ENCODE measurements at places on chromosomes 6 and 20.

GRCh38 chr6:152435816-152436215 lies 201.3 kb downstream of the SYNE1 start:
- no peak for DNase-seq

GRCh38 chr6:37930288-37930971 lies 110.9 kb downstream of the ZFAND3 start:
- no peak for DNase-seq

DNA sequence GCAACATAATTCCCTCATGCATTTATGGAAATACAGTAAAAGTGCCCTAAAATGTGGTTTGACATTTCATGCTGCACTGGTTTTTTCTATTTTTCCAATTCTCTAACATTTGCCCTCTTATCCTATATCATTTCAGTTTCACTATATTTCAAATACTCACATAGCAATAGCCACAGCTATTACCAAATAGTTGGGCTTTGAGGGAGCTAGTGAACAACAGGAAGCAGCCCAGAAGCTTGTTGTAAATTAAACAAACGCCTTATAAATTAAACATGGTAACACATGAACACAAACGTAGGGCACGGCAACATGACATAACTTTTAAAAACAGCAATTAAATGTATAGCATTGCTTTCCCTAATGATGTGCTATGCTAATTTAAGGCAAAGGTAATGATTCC lies 469.0 kb downstream of the CDC5L start:
- no peak for DNase-seq

DNA sequence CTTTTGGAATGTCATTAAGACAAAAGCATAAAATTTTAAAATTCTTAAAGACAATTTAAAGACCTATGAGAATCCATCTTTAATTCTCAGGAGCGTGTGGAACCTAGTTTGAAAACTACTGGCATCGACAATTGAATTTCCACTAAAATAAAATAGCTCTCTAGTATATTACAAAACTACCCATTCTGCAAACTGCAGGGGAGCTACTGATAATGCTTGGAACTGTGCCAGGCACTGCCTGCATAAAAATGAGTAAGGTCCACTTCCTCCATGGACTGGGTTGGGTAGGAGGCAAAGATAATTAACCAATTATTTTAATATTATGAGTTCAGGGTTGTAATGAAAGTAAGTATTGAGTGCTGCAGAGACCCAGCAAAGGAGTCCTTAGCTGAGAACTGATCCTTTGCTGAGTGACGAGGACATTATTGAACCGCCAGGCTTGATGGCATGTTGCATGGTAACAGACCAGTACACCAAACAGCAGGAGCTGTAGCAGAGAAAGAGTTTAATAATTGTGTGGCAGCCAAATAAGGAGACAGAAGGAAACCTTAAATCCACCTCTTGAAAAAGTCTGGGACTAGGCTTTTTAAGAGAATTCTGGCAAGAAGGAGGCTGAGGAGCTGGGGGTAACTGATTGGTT lies 261.3 kb downstream of the ESR1 start:
- DNase-seq, result no peak

- no peak for DNase-seq
Measured at GRCh38 chr6:82057846-82058554, 189.5 kb downstream of the IBTK start.

DNA sequence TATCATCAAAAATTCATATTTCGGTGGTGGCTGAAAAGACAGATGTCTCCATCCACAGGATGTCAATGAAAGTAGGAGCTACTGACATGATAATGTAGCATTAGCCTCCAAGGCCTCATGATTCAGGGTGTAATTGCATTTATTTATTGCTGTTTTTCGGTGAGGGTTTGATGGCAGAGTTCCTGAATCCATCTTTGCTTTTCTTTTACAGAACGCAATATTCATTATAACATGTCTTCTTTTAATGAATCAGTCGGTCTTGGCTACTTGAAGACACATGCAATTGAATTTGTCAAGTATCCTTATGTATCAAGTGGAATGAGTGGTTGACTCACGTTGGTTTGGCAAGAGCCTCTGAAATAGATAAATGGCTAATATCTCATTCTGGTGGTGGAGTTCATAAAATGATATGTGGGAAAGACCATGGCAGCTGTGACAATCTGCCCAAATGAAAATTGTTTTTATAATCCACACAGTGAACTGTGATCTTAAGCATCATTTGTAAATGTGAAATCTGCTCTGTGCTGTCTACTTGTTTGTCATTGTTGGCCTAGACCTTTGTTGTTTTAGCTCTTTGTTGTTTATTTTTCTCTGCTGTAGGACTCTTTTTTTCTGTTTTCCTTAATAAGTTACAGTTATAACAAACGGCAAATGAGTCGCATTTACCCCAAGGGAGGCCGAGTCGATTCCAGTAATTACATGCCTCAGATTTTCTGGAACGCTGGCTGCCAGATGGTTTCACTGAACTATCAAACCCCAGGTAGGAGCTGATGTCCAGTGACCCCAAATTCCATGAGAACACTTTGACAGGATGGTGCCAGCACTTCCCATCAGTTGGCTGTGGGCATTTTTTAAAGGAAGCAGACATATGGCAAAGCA lies 105.7 kb upstream of the LAMP5 start:
- DNase-seq, result no peak

DNA sequence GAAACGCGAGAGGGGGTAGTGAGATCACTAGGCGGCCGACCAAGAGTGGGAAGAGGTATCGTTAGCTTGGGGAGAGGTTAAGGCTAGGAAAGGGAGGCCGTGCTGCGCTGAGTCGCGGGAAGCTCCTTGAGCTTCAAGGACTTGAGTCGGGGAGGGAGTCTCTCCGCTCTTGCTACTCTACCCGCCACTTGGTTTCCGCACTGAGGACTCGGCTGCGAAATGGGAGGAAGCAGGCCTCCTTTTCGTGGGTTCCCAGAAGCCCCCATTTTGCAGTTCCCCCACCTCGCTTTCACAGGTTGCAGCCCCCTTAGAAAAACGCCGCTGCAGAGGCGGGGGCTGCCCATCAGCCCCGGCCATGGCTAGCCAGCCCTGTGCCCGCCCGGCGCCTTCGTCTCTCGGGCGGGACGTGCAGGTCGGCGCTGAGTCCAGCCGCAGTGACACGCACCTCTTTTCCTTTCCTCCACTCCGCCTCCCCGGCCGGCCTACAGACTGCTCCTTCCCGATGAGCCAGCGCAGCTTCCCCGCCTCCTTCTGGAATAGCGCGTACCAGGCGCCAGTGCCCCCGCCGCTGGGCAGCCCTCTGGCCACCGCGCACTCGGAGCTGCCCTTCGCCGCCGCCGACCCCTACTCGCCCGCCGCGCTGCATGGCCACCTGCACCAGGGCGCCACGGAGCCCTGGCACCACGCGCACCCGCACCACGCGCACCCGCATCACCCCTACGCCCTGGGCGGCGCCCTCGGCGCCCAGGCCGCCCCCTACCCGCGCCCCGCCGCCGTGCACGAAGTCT lies 4.9 kb downstream of the VGLL2 start:
- DNase-seq, result no peak

DNA sequence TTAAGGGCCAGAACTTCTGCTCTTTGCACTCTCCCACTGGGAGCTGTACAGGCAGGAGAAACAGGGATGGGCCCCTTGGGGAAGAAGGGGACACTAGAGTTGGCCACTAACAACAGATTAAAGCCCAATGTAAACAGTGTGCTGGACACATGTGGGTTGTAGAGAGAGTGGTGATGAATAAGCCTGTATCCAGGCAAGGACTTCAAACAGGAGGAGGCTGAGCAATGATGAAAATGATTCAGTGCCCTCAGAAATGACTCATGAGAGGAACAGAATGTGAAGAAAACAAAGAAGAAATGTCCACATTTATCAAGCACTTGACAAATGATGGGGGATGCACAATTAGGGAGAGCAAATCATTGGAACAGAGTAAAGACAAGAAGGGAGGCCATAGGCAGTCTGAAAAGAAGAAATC lies 242.3 kb downstream of the TBX18 start:
- no peak for DNase-seq

DNA sequence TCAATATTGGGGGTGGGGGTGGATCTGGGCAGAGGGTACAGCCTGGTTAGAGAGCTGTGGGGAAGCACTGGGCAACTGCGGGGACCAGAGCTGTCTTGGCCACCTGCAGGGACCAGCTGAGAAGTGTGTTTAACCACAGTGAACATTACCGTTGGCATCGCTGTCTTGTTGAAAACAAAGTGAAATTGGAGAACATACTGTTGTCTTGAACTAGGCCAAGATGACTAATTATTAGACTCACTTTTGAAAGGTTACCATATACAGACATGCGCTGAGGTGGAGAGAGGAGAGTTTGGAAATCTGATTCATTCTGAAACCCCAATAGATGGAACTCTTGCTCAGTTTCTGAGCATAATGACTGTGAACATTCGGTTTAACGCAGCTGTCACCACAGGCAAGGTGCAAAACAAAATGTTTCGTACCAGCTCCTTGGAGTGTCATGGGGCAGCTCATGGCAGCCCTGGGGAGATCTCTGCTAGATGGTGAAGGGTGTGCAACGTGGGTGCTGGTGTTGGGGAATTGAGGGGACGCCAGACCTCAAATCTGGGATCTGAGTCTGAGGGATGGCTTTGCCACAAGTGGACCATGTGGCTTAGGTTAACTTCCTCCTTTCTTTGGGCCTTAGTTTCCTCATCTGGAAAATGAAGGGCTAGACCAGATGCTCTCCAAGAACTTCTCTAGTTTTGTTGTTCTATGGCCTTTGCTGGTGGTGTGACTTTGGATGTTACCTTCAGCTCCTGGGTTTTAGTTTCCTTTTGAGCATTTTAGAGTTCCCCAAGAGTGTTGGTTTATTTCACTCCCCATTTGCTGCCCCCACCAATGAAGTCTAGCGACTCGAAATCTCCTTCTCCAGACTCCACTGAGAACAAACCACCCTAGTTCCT lies 24.6 kb upstream of the GTSF1L start:
- DNase-seq, result peak; percentile 43

GRCh38 chr6:147534116-147534860 lies 25.8 kb downstream of the SAMD5 start:
- no peak for DNase-seq

DNA sequence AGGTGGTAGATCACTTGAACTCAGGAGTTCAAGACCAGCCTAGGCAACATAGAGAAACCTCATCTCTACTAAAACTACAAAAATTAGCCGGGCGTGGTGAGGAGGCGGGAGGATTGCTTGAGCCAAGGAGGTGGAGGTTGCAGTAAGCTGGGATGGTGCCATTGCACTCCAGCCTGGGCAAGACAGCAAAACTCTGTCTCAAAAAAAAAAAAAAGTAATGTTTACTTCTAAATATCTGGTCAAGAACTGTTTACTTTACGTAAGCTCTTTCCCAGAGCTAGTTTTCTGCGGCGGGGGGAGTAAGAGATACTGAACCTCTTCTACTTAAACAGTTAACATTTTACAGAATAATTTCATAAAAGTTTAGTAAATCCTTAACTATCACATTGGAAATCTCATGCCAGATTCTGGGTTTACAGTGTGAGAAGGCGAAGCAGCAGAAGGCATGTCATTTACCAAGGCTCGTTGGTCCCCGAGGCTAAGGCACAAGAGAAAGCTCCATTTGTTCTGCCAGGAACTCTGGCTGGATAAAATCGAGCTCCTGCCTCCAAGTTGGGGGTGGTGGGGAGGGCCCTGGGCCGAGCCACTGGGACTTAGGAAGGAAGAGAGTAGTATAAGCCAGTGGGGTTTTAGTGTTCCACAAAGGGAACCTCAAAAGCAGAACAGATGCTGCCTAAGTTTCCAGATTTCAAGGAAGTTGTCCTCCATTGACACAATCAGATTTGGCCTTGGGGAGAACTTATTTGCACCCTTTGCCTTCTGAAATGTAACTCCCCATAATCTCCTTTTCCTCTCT lies 41.7 kb downstream of the ARFGEF2 start:
- DNase-seq, result no peak

DNA sequence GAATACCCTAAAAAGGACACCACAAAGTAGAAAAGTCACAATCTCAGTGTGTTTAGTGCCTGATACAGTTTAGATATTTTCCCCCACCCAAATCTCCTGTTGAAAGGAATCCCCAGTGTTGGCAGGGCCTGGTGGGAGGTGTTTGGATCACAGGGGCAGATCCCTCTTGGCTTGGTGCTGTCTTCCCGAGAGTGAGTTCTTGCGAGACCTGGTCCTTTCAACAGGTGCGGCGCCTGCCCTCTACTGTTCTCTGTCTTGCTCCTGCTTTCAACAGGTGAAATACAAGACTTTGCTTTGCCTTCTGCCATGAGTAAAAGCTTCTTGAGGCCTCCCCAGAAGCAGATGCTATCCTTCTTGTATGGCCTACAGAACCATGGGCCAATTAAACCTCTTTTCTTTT lies 534.3 kb upstream of the NRSN1 start:
- no peak for DNase-seq

DNA sequence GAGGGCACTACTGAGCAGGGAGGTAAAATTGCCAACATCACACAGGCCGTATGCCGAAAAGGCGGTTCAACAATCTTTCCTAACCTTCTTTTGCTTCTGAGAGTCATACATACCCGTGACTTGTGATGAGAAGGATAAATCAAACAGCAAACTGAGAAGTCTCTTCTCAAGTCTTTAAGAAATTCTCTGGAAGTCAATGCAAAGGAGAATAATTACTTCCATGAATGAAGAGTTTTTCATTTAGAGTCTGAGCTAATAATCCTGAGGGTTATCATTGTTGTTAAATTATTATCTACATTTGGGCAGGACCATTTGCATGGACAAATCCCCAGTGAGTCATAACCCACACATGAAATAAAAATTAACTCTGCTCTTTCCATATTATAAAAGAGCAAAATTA lies 22.4 kb upstream of the ILRUN start:
- DNase-seq, result no peak

DNA sequence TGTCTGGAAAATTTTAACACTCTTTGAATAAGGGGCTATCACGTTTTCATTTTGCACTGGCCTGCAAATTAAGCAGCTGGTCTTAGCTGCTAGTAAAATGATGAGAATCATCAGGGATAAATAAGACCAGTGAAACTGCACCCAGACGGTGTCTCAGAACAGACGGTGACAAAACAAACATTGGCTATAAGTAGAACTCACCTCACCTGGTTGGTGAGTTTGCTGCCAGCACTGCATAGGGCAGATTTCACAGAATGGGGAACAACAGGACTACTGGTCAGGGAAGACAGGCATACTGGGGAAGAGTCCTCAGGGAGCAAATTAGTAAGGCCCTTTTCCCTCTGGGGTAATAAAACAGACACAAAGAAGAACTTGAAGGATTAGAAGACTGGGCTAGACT lies 175.9 kb upstream of the CITED2 start:
- DNase-seq, result no peak

GRCh38 chr20:19456595-19457395 lies 244.4 kb downstream of the SLC24A3 start:
- no peak for DNase-seq

DNA sequence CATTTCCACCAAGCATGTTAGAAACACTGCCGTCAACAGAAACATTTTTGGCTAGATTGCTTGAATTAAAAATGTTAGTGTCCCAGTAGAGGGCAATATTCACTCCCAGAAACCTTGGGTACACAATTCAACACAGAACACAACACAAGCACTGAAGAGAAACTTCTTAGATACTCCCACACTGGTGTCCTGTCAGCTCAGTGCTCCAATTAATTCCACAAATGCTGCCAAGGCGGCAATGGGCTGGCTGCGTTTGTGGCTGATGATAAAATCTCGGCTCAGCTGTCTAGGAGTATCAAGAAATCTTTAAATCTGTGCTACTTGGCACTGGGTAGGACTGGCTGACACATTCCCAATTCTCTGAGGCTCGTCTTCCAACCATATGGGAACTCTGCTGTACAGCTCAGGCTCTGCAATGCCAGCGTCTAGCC lies 39.3 kb downstream of the BEND3 start:
- no peak for DNase-seq

- DNase-seq, result no peak
Measured at GRCh38 chr6:105607636-105608621, 205.0 kb upstream of the PREP start.

- peak; percentile 73 for DNase-seq
Measured at GRCh38 chr20:25065625-25066338, 7.8 kb upstream of the ACSS1 start.

GRCh38 chr20:438571-439469 lies 23.5 kb downstream of the TBC1D20 start:
- DNase-seq, result peak; percentile 67

Measured in CD4-positive, alpha-beta T cell treated with Interleukin-4 for 4 hours (primary cell).